ENCODE measurements at places on chromosomes 12 and 14. TPM values are rescaled to one million over a fixed set of nuclear protein-coding genes. Genes with fewer than 3 reads are reported as not detected.

MAP1LC3B2 gene
- total RNA-seq: 2.1 TPM

SLC4A8 gene
- 4.6 TPM for total RNA-seq

HOXC12 gene
- total RNA-seq: not detected

KIAA0586 gene
- 44.7 TPM for total RNA-seq

- no peak overlapping the region for H3K27ac ChIP-seq
- no peak overlapping the region for H3K4me3 ChIP-seq
- no peaks in the 10 kb centered on the region for H3K36me3 ChIP-seq
- no peaks in the 10 kb centered on the region for H3K4me1 ChIP-seq
Measured at GRCh38 chr14:50978529-50978871, 34.2 kb upstream of the PYGL start.

DNA sequence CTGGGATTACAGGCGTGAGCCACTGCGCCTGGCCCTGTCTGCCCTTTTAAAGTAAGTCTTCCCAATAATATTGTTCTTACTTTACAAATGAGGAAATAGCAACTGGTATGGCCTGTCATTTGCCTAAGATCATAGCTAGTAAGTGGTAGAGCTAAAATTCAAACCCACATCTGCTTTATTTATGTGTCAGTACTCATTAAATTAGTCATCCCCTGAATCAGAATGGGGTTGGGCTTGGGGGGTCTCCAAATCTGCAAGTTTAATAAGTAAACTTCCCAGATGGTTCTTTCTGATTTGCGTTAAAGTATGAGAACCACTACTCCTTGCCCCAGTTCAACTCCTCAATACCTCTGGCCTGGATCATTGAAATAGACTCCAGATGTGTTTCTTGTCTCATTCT, 96.2 kb downstream of the FAR2 start:
- H3K27ac ChIP-seq: no peak overlapping the region
- no peak for DNase-seq
- no peak overlapping the region for H3K4me3 ChIP-seq
- H3K4me1 ChIP-seq: peaks cover 19% of the 10 kb centered on the region
- no peaks in the 10 kb centered on the region for H3K36me3 ChIP-seq
- no peaks in the 10 kb centered on the region for H3K27me3 ChIP-seq

GRCh38 chr12:40015345-40015744, 90.5 kb downstream of the SLC2A13 start:
- no peak overlapping the region for H3K27ac ChIP-seq
- H3K4me3 ChIP-seq: no peak overlapping the region
- H3K36me3 ChIP-seq: no peaks in the 10 kb centered on the region
- no peaks in the 10 kb centered on the region for H3K27me3 ChIP-seq
- H3K4me1 ChIP-seq: peaks cover 22% of the 10 kb centered on the region

- H3K4me1 ChIP-seq: no peaks in the 10 kb centered on the region
- H3K27ac ChIP-seq: no peak overlapping the region
- peaks cover 4% of the 10 kb centered on the region for H3K36me3 ChIP-seq
Measured at GRCh38 chr12:111298582-111299436, 70.1 kb downstream of the PHETA1 start.

DNA sequence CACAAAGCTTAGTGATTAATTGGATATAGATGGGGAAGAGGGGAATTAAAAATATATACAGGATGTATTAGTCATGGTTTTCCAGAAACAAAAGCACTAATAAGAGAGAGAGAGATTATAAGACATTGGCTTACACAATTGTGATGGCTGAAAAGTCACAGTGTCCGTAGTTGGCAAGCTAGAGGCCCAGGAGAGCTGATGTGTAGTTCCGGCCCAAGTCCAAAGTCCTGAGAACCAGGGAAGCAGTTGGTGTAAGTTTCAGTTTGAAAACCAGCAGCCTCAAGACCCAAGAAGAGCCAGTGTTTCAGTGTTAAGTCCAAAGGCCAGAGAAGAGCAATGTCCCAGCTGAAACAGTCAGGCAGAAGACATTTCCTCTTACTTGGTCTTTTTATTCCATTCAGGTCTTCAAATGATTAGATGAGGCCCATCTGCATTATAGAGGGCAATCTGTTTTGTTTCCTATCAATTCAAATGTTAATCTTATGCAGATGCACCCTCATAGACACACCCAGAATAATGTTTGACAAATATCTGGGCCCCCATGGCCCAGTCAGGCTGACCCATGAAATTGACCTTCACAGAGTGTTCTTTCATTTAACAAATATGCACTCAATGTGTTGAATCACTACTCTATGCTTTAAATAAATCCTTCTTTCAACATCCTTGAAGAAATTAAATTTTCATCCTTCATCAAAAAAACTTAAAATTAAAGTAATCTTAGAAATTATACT, 67.2 kb upstream of the DIO2 start:
- H3K27ac ChIP-seq: no peak overlapping the region
- no peak overlapping the region for H3K4me3 ChIP-seq
- H3K4me1 ChIP-seq: no peaks in the 10 kb centered on the region

- peaks cover 14% of the 10 kb centered on the region for H3K4me1 ChIP-seq
- H3K27me3 ChIP-seq: no peaks in the 10 kb centered on the region
- no peak overlapping the region for H3K4me3 ChIP-seq
- DNase-seq: no peak
- no peaks in the 10 kb centered on the region for H3K36me3 ChIP-seq
Measured at GRCh38 chr14:74202113-74202512, 37.1 kb upstream of the VSX2 start.

DNA sequence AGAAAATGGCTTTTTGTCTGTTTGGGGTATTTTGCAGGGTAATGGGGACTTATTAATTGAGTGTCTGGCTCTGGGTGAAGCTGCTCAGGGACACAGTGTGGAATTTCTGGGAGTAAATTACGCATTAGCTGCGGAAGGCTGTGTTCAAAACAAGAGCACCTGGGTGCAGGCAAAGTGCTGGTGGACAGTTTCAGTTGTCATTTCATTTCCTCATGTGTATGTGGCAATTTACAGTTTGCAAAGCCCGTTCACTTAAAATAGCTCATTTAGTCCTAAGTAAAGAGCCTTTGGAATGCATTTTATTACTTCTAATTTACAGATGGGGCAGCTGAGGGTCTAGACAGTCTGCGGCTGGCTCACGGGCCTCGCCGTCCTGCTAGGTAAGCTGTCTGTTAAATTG, 546.8 kb downstream of the BCL11B start:
- no peaks in the 10 kb centered on the region for H3K36me3 ChIP-seq
- H3K27me3 ChIP-seq: no peaks in the 10 kb centered on the region
- no peak overlapping the region for H3K27ac ChIP-seq
- H3K4me1 ChIP-seq: no peaks in the 10 kb centered on the region
- H3K4me3 ChIP-seq: no peak overlapping the region

DNA sequence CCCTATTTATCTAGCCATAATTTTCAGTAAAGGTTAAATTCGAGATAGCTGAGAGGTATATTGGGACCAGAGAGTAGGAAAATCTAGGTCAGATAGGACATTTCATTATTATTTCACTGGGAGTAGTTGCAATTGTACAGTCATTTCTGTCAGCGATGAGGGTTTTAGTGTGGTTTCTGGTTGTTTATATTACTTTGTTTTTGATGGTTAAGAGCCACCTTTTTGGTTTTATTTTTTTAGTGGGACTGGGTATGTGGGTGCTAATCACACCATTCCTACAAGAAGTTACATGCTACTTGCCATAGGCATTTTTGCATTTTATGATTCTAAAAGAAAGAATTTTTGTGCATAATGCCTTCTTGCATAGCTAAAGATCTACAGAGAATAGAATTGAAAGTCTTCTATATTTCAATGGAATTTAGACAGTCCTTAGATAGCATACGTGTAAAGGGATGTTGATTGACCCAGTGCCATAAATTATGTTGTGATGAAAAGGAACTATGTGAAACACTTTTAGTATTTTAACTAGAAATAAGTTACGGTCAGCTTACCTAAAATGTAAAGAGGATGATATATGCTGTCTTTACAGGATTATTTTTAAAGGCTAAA, 85.2 kb downstream of the KTN1 start:
- peak overlapping the region; percentile 32 for H3K4me3 ChIP-seq
- peaks cover 15% of the 10 kb centered on the region for H3K4me1 ChIP-seq
- no peaks in the 10 kb centered on the region for H3K27me3 ChIP-seq
- peak; percentile 13 for DNase-seq
